ENCODE measurements at places on chromosomes 5 and 9.

DNA sequence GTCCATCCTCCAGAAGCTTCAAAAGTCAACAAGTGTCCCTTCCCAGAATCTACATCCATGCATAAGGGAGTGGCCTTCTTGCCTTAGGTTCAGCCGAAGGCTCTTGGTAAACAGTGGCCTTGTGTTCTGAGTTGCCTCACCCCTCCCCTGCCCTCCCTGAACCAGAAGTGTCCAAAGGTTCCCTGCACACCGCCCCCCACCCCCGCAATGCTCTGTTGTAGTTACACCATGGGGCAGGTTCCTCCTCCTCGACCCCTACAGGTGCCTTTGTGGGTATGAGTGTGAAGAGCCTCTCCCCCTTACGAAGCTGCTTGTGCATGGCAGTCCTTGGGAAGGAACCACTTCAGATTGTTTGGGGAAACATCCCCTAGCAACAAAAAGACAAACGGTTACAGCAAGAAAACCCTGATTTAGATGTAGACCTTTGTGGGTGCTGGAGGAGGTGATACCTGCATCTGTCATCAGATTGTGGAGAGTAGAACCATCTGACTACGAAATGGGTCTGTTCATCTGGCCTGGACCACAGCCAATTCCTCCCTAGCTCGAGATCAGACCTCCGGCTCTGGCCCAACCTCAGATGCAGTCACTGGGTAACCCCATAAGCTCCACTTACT lies 7.1 kb downstream of the SPACA9 start:
- no peak for DNase-seq

- no peak for DNase-seq
Observed at GRCh38 chr9:109538346-109538745, 40.2 kb upstream of the PTPN3 start.

- peak; percentile 30 for DNase-seq
Observed at GRCh38 chr5:91166059-91166807, 216.9 kb downstream of the ARRDC3 start.

DNA sequence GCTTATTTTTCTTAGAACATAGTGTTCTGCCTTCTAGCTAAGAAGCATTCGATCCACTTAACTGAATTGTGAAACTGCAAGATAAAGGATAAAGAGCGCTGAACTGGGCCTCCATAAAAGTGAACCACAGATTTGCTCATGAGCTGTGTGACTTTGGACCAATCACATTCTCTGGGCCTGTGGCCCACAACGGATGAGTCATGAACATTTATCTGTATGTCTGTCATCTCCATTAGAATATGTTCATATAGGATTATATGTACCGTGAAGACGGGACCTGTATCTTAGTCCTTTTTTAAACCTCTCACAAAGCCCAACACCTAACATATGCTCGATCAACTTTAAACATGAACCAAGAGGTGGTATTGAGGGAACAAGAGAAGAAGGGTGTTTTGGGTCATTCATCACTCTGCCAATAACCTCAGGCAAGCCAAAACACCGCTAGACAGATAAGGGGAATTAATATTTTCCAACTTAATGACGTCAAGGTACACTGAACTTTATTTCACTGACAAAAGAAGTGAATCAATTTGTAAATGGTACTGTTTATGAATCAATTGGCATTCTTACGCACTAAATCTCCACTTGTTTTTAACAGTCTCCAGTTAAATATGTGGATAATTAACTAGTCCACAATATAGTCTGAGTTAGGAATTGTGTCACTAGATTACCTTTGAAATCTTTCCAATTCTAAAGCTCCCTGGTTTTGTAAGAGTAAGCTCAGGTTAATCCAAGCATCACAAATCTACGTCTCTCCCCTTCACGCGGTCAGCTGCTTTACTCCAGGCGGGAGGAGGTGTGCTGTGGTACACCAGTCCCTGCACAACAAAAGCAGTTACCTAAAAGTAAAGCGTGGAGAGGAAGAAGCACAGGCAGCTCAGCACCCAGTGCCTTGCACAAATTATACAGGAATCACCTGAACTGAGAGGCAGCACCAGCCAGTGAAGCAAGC lies 1.6 kb downstream of the TMEM245 start:
- DNase-seq: no peak

DNA sequence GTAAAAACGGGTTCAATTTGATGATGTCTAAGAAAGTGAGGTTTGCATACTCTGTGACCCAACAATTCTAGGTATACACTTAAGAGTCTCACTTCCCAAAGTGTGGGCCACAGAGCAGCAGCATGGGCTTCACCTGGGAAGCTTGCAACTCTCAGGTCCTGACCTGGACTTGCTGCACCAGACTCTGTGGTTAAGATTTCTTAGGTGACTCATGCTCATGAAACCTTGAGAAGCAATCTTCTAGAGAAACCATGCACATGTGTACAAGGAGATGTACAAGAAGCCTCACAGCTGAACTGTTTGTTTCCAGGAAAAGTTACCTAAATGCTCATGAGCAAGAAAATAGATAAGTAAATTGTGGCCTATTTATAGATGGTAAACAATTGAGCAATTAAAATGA lies 30.0 kb downstream of the DNAJC21 start:
- no peak for DNase-seq

DNA sequence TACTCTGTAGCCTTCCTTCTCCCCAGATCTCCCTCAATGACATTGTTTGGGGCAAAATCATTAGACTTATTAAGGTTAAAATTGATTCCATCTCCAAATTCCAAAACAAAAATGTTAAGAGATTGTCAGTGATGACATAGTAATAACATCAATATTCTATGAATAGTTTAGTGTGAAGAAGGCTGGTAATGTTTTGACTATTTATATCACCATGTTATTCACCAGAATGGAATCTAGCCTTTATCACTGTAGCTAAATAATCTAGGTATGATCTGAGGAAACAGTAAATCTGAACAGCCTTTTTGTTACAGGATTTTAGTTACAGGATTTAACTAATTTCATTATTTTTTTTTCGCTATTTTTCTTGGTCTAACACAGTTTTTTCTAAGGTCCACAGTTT lies 929 bp upstream of the PLPP6 start:
- no peak for DNase-seq

- no peak for DNase-seq
Observed at GRCh38 chr5:62256161-62257019, 49.6 kb upstream of the KIF2A start.

GRCh38 chr9:115006660-115007059 lies 76.3 kb upstream of the TNFSF8 start:
- DNase-seq: no peak

DNA sequence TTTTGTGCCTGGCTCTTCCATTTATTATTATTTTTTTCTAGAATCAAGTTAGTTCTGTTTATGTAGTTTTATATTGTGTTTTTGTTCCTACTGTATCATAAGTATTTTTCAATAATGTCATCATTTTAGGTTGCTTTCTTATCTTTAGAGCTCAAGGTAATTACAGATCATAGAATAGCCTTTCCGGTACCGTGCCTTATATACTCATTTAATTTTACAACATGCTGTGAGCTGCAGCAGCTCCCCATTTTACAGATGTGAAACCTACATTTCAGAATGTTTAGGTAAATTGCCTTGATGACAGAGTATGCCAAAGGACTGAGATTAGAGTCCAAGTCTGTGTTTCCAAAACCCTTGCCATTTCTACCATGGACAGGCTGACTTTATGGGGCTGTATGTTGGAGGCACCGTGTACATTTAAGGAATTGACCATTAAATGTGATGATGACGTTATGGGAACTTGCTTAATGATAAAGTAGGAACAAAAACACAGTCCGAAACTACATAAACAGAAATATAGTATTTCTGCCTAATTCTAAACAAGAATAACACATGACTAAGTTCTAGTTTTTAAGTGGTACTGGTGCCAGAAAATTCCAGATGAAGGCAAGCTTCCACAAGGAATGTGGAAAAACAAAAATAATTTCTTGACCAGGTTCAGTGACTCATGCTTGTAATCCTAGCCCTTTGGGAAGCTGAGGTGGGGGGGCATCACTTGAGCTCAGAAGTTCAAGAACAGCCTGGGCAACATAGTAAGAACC lies 97.7 kb downstream of the IQGAP2 start:
- DNase-seq: no peak

DNA sequence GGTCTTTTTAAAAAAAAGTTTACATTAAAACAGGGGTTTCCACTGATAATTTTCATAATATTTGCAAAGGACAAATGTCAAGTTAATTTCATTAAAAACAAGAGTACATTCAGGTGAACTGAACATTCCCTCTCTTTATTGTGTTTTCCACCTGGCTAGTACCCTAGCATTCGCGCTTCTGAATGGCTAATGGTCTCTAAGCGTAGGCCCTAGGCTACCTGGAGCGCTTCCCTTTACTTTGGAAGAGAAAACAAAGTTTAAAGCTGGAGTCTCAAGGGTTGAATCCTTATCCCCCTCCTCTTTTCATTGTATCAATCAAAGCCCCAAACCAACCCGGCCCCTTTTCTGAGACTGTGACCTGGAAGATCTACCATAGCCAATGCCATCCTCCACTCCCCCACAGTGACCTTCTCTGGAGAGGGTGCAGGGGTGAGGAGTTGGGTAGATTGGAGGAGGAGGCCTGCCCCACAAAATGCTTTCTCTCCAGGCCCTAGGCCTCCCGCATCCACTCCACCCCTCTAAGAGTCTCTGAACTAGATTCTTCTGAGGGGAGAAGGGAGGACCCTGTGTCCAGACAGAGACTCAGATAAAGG lies 73.3 kb upstream of the TBCA start:
- no peak for DNase-seq

DNA sequence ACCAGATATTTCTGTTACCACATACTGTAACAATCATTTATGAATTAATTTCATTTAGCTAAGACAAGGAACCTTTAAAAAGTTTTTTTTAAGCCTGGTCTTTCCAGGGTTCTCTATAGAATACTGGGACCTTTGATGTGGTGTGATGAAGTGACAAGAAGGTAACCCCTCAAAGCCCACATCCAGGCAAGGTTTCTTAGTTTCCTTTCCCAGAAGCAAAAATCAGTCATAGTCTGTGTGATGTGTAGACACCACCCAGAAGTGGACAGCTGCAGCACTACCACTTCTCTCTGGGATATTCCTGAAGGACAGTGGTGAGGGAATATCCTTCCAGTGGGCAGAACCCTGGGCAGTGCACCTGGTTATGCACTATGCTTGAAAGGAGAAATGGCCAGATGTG lies 115.6 kb downstream of the TTC39B start:
- no peak for DNase-seq

DNA sequence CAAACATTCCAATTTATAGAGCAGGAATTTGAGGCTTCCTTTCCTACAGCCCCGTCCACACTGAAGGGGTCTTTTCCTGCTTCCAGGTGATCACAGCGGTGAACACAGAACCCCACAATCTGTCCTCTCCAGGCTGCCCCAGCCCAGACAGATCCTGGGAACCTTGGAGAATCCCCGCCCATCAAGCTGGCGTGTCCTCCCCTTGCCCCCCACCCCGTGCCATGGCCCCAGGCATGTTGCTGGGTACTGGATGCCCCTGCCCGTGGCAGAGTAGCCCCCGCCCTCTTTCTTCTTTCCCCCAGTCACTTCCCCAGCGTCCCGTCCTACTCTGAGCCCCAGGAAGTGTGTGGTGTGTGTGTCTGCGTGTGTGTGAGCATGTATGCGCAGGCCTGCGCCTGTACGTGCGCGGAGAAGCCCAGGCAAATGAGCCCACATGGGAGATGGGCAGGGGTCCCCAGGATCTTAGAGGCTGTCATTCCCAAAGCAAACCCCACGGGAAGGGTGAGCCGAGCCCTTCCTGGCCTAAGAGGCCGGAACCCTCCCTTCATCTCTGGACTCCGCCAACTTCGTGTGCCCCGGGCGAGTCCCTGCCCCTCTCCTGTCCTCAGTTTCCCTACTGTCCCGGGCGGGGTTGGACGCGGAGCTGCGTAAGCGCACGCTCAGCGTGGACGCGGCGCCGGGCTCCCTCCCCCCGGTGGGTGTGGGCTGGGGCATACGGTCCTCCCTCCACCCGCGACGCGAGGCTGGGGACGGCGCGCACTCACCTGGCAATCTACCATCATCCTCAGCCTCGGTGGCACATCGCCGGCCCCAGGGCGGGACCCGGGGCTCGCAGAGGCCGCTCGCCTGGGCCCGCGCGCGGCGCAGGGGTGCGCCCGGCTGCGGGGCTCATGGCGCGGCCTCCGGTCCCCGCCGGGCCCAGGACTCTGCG lies 15.2 kb downstream of the GBGT1 start:
- DNase-seq: no peak

GRCh38 chr5:20213803-20214202 lies 225.8 kb upstream of the CDH18 start:
- DNase-seq: no peak

- DNase-seq: peak; percentile 50
Observed at GRCh38 chr5:32193591-32193990, 19.5 kb upstream of the GOLPH3 start.

GRCh38 chr5:142881784-142882126 lies 111.6 kb downstream of the ARHGAP26 start:
- DNase-seq: no peak

GRCh38 chr5:172701291-172701656 lies 60.2 kb downstream of the NEURL1B start:
- DNase-seq: no peak

DNA sequence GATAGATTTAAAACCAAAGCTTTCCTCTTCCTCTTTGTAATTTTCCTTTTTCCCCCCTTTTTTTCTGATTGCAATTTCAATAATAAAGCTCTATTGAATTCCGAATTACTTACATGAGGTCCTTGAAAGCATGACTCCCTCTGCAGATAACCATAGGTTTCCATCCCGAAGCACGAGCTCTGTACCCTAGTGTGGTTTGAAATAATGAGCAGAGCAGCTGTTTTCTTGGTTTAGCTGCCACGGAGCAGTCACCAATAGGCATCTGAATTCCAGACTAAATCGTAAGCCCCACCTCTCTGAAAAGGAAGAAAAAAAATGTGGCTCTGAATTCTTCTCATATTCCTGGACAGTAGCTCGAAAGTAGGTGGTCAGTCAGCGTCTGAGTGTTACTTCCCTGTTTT lies 18.5 kb upstream of the GNE start:
- DNase-seq: peak; percentile 66

- no peak for DNase-seq
Observed at GRCh38 chr5:176740131-176740701, 70.1 kb upstream of the UNC5A start.

DNA sequence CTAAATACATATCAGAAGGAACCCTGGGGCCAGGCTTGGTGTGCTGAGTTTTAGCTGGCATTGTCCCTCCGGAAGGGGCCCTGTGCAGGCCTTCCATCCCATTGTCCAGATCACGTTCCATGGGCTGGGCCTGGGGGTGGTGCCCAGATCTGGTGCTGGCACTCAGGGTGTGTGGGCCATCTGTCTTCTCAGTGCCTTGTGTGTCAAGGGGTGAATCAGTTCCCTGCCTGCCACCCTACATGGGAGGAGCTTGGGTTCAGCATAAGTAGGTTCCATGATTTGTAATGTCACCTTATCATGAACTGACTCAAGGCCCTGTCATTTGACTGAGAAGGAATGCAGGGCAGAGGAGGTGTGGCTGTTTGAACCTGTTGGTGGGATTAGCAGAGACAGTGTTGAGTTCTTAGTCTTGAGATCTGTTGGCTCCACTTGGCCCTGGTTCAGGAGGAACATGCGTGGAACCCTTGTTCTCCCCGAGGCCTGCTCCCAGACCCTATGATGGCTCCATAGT lies 176.8 kb downstream of the MACROH2A1 start:
- DNase-seq: no peak

All from HS-27A (cell line).